ENCODE measurements at places on chromosomes 5 and 9.

DNA sequence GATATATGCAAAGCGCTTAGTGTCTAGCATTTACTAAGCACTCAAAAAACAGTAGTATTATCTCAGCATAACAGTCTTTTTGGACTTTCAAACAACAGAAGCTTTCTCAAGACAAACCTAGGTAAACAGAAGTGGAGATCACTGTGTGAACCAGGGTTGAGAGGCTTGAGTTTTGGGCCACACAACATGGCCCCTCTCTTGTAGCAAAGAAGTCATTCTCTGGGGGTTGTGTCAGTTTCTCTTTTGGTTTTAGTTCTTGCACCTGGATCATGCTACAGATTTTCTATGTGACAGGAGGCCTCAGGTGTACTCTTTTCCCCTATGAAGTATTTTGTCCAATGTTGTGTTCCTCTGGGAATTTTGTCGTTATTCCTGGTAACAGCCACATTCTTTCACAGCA is 30.0 kb downstream of the INSYN2B start:
- DNase-seq = no peak

DNA sequence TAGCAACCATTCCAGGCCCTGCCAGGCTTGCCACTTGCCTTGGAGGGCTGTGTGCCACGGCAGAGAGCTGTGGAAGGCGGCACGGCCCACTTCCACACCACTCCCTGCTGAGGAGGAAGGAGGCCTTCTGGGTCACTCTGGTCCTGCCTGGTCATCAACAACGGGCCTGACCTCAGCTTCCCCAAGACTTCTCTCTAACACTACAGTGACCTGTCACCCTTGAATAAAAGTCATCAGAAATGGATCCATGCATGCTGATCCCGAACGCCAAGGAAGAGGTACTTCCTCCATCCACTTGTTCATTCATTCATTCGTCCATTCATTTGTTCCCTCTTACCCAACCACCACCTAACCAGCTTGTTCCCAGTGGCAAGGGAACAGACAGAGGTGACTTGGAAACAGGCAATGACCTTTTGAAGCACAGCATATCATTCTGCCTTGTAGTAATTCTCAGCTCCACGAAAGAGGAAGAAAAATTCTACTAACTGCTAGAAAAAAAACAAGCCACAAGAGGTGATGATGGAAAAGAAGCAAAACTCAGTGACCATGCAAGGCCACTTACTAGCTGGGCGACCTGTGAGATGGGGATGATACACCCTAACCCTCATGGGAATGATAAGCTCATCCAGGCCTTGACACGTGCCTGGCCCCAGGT is 58.6 kb downstream of the STK10 start:
- DNase-seq = no peak

DNA sequence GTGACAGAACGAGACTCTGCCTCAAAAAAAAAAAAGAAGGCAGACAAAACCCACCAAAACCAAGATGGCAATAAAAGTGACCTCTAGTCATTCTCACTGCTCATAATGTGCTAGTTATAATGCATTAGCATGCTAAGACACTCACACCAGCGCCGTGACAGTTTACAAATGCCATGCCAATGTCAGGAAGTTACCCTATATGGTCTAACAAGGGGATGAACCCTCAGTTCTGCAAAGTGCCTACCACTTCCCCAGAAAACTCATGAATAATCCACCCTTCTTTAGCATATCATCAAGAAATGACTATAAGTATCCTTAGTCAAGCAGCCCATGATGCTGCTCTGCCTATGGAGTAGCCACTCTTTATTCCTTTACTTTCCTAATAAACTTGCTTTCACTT is 4.7 kb upstream of the BICD2 start:
- DNase-seq = no peak

GRCh38 chr9:114717908-114718486 is 36.0 kb upstream of the TEX48 start:
- DNase-seq = no peak

- no peak for DNase-seq
Observed at GRCh38 chr5:38167562-38167996, 90.8 kb upstream of the EGFLAM start.
